Kidney epithelial cell (primary cell): ENCODE measurements at places on chromosomes 5 and 9. TPM values are rescaled to one million over a fixed set of nuclear protein-coding genes. Genes with fewer than 3 reads are reported as not detected.

The FGD3 gene
- 0.41 and 0.46 TPM in 2 replicates for total RNA-seq

DNA sequence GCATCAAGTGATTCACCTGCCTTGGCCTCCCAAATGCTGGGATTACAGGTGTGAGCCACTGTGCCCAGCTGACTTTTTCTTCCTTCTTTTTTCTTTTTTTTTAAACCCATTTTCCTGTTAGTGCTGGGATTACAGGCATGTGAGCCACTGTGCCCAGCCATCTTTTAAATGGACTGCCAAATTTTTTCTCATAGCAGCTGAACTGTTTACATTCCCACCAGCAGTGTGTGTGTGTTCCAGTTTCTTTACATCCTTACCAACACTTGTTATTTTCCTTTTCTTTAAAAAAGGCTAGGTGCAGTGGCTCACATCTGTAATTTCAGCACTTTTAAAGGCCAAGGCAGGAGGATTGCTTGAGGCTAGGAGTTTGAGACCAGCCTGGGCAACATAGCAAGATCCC, 76.9 kb downstream of the UBE2R2 start:
- no peak for DNase-seq

DNA sequence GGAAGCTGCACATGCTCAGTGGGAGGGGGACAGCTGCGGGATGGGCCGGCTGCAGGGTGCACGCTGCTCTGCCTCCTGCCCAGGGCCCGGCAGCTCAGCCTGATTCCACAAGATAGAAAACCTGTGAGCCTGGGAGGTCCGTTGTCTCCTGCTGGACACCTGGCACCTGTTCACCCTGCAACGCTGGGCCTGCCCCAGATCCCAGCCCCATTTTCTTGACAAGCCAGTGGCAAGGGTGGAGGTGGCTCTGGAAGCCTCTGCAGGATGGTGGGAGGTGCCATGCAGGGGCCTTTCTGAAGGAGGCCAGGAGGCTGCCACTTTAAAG, 68.1 kb upstream of the RNF130 start:
- DNase-seq, result no peak

DNA sequence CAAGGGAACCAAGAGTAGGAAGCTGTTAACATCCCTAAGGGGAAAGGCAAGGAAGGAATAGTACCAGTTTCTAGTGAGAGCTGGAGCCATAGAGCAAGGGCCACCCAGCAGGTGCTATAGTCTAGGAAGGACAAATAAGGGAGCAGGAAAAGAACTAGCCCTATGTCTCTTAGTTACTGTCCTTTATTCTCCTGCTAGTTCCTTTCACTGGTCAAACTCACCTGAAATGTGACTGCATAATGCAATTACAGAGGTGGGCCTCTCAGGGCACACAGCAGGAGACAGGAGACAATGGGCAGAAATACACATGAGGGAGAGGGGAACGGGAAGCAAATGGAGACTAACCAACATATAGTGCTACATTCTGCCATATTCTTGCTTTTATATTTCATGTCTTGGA, 26.7 kb upstream of the FRMPD1 start:
- DNase-seq, result no peak

- no peak for DNase-seq
These were observed 58.9 kb downstream of the WWC1 start for GRCh38 chr5:168350315-168350714.

DNA sequence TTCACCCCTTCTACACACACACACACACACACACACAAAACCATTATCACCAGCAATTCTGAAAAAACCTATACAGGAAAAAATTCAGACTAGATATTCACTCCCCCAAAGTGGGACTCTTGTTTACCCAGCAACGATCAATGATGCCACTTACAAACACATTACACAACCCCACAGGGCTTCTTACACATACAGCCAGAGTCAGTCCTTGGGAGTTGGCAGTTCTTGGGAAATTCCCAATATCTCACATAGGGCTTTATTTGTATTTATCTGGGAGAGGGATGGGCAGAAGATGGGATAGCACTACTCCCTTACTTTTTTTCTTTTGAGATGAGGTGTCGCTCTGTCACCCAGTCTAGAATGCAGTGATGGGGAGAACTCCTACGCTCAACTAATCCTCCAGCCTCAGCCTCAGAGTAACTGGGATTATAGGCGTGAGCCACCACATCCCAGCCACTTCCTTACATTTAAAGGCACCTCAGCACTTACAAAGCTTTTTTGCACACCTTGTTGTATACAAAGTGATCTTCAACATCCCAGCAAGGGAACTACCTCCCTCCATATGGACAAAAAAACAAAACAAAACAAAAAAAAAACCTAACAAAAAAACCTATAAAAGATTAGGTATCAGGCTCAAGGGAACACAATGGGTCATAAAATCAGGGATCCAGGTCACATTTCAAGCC, 168.4 kb downstream of the TSSK1B start:
- DNase-seq, result no peak

DNA sequence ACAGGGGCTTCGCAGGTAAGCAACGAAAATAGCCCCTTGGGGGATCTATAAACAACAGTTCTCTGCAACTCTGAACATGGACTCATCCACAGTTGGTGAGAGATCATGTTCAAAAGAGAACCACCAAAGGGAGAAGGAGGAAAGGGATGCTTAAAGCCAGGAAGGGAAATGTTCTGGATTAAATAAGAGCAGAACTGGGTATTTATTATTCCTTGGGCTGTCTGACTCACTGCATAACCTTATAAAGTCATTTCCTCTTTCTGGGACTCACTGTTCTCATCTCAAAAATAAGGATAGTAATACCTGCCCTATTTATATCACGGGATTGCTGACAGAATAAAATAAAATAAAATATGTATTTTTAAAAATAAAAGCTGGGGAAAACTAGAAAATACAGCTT, 11.2 kb upstream of the MARCHF3 start:
- DNase-seq, result no peak

GRCh38 chr9:121303456-121304451, 35.8 kb downstream of the GSN start:
- no peak for DNase-seq

DNA sequence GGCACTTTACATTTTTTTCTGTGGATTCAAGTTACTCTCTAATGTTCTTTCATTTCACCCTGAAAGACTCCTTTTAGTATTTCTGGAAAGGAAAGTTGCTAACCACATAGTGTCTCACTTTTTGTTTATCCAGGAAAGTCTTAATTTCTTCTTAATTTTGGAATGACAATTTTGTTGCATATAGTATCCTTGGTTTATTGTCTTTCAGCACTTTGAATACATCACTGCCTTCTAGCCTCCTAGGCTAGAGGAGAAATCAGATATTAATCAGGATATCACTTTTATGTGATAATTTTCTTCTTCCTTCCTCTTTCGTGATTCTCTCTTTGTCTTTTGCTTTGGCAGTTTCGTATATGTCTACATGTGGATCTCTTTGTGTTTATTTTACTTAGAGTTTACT, 11.4 kb downstream of the ADGRV1 start:
- no peak for DNase-seq

DNA sequence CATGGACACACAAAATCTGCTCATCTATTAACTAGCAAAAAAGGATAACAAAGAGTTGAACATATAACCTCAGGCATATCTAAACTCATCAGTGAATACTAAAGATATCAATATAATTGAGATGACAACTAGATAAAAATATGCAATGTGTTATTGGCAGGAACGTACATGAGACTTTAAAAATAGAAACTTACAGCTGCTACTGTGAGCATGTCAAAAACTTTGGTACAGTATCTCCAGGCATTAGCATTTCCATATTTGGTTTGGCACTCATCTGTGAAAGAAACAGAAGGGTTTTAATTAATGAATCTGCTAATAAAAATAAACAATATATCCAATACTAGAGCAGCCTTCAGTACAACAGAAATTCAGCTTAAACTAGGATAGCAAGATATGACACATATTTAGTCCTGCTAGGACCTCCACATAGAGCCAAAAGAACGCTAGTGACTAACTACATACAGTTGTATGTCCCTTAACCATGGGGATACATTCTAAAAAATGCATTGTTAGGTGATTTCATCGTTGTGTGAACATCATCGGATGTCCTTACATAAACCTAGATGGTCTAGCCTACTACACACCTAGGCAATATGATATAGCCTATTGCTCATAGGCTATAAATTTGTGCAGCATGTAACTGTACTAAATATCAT, 10.5 kb upstream of the SCAI start:
- no peak for DNase-seq
